ENCODE measurements at places on chromosomes 16 and 17.

- no peak for DNase-seq
Measured at GRCh38 chr17:36703860-36704266, 102.5 kb downstream of the MRM1 start.

GRCh38 chr16:57572978-57573728, 30.7 kb downstream of the ADGRG5 start:
- no peak for DNase-seq

GRCh38 chr16:81973737-81974136, 37.5 kb downstream of the SDR42E1 start:
- no peak for DNase-seq

DNA sequence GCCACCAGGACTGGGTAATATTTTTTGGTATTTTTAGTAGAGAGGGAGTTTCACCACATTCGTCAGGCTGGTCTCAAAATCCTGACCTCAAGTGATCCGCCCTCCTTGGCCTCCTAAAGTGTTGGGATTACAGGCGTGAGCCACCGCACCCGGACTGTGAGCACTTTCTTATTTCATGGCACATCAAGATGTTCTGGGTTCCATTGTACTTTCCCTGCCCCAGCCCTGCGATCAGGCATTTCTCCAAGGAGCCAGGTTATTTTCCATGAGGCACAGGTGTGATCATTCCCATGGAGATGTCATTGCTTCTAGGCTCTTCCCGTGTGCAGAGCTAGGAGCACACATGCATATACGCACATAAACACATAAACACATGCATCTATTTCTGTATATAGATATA, 2.6 kb upstream of the ANKRD40CL start:
- DNase-seq: no peak

DNA sequence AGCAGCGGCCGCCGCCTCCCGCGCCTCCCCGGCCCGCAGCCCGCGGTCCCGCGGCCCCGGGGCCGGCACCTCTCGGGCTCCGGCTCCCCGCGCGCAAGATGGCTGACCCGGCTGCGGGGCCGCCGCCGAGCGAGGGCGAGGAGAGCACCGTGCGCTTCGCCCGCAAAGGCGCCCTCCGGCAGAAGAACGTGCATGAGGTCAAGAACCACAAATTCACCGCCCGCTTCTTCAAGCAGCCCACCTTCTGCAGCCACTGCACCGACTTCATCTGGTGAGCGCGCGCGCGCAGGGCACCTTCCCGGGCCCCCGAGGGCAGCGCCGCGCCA, 258 bp downstream of the PRKCB start:
- DNase-seq: no peak

- DNase-seq: no peak
Measured at GRCh38 chr16:57611706-57612105, 16.7 kb upstream of the ADGRG1 start.

GRCh38 chr17:51741458-51741857, 417.1 kb downstream of the CA10 start:
- DNase-seq: no peak

DNA sequence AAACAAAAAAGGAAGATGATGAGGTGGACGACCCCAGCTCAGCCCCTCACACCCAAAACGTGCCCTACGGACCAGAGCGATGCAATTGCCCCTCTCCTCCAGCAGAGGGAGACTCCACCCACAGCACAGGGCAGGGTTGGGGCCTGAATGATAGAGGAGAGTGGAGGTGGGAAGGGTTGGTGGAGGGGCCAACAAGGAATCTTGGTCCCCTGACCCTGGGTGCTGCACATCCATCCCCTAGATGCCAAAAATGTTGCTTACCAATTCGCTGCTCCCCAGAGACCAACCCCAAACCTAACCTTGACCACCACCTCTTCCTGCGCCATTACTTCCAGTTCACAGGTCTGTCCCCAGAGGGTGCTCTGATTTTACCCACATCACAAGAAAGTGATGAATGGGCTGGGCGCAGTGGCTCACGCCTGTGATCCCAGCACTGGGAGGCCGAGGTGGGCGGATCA, 12.9 kb downstream of the P2RX5 start:
- no peak for DNase-seq

GRCh38 chr17:40582328-40582901, 17.1 kb upstream of the CCR7 start:
- no peak for DNase-seq

DNA sequence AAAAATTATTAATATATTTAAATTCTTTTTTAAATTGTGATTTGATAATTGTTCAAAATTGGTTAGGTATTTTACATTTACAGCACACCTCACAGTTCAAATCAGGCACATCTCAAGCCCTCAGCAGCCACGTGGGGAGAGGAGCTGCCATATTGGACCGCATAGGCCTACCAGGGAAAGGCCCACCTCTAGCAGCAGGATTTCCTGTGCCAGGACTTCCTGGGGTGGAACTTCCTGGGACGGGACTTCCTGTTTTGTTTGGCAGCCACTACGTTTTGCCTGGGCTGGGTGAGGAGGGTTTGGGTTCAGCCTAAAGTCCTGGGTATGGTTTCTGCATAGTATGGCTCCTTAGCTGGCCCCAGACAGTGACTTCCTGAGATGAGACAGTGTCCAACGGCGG, 298.5 kb upstream of the FOXF1 start:
- no peak for DNase-seq

DNA sequence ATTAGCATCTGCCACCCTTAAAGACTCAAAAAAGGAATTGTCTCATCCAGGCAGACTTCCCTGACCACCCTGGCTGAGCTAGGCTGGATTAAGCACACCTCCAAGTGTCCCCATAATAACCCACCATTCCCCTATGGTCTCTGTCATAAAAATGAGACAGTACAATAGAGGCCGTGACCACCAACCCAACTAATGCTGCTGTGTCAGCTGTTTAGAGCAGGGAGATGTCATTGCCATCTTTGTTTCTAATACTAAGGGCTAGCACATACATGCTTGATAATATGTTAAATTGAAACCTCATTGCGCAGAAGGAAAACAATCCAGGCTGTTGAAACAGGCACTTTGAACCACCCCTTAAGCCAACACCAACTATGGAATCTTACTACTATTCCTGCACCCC, 7.2 kb upstream of the ADAMTS18 start:
- DNase-seq: no peak

DNA sequence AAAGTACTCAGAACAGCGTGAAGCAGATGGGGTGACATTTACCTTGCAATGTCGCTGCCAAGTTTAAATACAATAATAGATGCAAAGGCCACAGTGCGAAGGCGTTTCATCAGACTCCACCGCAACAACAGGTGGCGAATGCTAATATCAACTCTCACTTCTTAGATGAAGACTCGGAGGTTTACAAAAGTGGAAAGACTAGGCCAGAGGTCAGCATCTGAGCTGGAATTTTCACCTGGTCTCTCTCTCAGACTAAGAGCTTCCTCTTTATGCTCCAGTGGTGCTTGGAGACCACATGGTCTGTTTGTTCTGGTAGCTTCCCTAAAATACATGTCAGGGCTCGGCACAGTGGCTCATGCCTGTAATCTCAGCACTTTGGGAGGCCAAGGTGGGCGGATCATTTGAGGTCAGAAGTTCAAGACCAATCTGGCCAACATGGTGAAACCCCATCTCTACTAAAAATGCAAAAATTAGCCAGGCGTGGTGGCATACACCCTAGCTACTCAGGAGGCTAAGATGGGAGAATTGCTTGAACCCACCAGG, 169.1 kb downstream of the XYLT1 start:
- DNase-seq: no peak

DNA sequence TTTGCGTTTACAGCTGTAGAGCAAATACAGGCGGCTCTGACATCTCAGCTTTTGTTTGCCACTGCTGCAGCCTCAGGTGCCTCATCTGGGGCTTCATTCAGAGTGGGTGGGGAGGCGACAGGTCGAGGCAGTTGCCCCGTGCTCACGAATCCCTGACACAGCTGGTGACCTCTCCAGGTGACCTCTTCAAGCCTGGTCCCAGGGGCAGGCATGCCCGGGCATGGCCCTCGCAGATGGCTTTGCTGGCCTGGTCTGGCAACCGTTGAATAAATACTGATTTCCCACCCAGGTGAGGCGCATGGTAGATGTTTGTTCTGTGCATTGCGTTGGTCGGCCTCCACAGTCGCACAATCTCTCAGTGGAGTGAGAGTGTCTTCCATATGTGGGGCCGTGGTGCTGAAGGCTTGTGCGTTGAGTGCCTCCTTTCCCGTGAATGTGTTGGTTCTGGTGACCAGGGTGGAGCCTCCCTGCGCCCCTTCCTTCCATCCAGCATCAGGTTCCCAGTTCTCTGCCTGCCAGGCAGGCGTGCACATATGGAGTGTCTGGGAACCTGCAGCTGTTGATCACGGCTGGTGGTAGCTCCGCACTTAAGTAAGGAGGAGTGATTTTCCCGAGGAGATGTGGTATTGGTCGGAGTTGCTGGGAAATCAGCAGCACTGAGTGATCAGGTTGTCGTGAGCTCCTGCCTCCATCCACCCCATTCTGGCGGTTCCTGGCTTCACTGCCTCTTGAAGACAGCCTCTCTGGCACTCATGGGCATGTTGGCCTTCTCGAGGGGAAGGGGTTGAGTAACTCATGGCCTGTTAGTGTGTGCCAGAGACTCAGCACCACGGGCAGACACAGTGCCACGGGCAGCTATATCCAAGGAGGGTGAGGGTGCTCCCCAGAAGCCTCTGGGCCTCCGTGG, 149.7 kb downstream of the RPTOR start:
- no peak for DNase-seq

- no peak for DNase-seq
Measured at GRCh38 chr16:26561303-26561702, 505.4 kb upstream of the C16orf82 start.

DNA sequence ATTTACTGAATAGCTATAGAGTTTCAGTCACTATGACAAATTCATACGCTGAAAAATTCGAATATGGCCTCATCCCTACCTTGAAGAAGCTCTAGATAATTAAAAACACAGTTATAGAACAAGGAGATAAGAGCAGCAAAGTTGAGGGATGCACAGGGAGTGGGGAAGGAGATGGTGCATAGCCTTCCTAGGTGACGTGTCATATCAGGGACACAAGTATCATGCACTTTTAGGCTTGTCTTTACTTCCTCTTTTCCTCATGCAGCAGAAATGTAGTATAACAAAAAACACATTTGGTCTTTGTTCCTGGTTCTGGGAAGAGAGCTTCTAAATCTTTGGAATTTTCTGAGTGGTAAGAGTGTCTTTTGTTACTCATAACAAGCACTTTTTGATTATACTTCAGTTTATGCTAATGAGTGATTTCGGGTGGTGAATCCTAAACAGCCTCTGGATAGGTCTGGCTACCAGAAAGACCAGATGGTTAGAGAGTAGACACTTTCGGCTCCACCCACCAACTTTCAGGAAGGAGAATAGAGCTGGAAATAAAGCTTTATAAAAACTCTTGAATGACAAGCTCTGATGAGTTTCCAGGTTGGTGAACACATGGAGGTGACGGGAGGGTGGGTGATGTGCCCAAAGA, 341.4 kb downstream of the UTP18 start:
- no peak for DNase-seq

DNA sequence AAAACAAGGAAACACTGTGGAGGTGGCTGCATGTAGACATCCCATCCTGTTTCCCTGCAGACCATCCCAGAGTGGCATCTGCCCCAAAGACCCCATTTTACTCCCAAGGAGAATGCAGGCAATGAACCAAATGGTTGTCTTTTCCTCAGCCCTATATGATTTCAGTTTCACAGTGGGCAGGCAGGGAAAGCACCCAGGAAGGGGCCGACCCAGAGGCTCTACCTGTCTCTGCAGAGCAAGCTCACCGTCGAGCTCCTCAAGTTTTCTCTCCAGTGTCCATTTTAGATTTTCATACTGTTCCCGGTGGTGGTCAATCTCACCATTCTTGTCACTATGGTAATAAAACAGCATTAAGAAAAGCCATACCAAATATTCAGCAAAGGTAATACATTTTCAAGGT, 14.6 kb downstream of the CCDC57 start:
- DNase-seq: no peak

- DNase-seq: no peak
Measured at GRCh38 chr17:8371786-8372185, 4.7 kb downstream of the KRABD2 start.

DNA sequence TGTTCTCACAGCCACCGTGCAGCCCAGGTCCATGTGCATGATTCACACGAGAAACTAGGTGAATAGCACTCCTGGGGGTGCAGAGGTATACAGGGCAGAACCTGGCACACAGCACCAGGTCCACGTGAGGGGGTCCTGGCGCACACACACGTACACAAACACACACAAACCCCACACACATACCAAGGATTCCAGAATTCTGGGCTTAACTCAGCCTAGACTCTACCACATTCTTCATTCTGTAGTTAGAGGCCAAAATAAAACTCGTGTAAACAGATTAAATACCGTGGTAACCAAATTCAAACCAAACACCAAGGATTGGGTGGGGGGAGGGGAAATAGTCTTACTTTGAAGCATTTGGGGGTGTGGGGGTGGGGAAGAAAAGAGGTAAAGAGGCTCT, 58.5 kb downstream of the XYLT1 start:
- DNase-seq: no peak

GRCh38 chr17:63514974-63515373, 8.2 kb upstream of the KCNH6 start:
- no peak for DNase-seq

DNA sequence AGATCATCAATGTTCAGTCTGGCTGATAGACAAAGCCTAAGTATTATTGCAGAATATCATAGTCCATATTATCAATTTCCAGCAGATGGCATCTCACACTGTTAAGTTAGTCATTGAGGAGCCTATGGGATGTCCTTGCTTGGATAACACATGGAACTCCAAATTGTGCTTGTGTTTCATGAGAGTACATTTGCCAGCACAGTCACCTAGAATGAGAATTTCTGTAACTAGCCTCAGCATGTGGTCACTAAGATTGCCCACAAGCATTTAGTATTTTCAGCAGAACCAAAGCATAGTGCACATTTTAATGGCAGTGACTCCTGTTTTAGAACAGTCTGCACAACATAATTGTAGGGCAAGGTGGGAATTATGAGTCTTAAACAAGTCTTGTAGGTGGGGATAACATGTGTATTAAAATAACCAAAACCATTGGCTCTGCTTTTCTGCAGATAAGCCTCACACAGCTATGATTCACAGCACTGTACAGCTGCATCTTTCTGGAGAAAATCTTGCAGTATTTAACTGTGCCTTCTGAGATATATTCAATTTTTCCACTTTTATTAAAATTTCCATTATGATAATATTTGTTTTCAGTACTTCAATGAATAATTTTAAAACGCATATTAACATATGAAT, 882.8 kb upstream of the SOX9 start:
- no peak for DNase-seq

- DNase-seq: no peak
Measured at GRCh38 chr16:78489072-78489471, 389.6 kb downstream of the WWOX start.

- DNase-seq: no peak
Measured at GRCh38 chr16:17083628-17084027, 387.1 kb downstream of the XYLT1 start.

GRCh38 chr16:20236579-20237289, 90.6 kb downstream of the GP2 start:
- no peak for DNase-seq

- DNase-seq: no peak
Measured at GRCh38 chr17:59234631-59235030, 14.3 kb downstream of the GDPD1 start.

All from tibial nerve (tissue), 4 donors.